ENCODE measurements at places on chromosomes 4 and X. TPM values are rescaled to one million over a fixed set of nuclear protein-coding genes. Genes with fewer than 3 reads are reported as not detected.

TEC gene
- 0.73 TPM for total RNA-seq

TECRL gene
- total RNA-seq: not detected

SEL1L3 gene
- total RNA-seq: 63.4 TPM

MAGEA3 gene
- not detected for total RNA-seq

CT83 gene
- total RNA-seq: not detected

ZFX gene
- 42.8 TPM for total RNA-seq

CT45A3 gene
- not detected for total RNA-seq

SYP gene
- total RNA-seq: 1.3 TPM

PABPC1L2A gene
- total RNA-seq: not detected

SOWAHD gene
- total RNA-seq: 2.2 TPM
